ENCODE measurements at places on chromosomes 2 and 18.

GRCh38 chr2:45992741-45993475 is 304.3 kb upstream of the EPAS1 start:
- DNase-seq: no peak

DNA sequence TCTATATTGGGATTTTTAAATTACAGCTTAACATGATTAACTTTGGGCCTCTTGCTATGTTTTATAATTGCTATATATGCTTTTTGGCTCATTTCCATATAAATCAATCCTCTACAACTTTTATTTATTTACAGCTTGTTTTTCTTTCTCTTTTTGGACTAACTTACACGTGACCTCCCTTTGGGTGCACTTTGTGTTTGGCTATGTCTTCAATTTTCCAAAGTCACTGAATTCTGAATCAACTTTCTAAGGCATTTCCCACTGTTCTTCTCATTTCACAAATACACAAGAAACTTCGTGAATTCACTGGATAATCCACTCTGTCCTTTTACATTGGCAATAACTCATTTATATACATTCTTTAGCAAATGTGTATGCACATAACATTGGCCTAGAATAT is 5.4 kb upstream of the CPS1 start:
- no peak for DNase-seq

DNA sequence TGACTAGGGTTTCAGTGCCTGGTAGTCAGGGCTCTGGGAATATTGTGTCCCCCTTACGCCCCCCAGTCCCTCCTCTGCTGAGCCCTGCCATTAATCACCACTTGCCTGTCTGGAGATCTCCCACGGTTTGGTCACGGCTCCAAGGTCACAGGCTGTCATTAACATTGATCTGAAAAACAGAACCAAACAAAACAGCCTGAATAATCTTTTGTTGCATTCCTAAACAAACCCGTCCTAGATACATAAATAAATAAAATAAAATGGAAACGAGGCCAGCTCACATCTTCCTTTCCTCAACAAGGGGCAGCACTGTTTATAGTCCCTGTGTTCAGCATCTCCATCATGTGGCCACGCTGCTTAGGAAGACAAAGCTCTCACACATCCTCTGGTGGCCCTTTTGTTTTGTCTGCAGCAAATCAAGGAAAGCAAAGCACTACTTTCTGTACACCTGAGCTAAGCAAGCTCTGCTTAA is 282.8 kb downstream of the AGPS start:
- no peak for DNase-seq

DNA sequence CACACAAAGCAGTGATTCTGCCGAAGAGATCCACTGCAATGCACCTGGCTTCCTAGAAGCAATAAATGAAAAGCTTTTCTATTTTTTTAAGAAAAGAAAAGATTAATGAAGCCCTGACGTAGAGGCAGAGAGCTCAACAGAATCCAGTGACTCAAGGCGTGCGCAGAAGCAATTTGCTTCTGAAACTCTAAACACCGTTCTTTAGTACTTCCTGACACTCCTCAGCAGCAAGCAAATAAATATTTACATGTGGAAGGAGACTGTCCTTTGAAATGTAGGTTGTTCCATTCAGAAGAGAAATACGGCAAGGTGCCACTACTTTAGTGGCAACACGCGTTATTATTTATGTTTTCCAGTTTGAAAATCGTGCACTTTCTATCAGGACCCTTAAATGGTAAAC is 126.2 kb upstream of the ZNF516 start:
- no peak for DNase-seq

GRCh38 chr18:5879479-5879882 is 15.8 kb downstream of the TMEM200C start:
- DNase-seq: peak; percentile 14

DNA sequence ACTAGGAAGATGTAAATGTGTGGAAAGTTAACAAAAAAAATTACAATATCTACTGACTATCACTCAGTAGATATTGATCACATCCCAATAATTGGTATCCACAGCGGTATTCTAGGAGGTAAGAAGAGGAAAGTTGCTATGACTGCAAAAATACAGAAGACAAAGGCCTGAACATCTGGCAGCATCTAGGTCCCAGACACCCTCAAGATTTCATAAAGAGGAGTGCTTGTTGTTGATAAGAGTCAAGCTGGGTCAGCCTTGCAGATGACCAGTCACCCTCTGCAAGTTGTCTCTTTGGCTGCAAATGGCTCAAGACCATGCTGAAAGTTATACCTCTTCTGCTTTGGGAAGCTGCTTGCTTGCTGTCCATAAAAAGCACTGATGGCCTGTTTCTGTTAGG is 228.4 kb upstream of the FBXO11 start:
- no peak for DNase-seq

DNA sequence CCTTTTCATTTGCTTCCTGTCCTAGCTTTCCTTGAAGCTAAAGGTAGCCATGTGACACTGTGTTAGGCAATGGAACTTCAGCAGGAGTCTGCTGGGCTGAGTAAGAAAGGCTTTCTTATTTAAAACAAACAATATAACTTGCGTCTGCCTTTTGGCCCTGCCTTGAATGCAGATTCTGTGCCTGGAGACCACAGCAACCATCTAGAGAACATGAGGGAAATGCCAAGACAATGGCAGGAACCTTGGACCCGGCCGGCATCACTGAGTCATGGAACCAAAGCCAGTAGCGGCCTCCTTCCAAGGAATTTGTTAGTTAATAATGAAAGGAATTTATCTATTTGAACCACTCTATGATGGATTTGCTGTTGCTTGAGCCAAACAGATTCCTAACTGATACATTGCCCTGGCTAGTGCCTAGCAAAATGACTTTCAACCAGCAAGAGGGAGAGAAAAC is 207.5 kb upstream of the EPHA4 start:
- DNase-seq: no peak

DNA sequence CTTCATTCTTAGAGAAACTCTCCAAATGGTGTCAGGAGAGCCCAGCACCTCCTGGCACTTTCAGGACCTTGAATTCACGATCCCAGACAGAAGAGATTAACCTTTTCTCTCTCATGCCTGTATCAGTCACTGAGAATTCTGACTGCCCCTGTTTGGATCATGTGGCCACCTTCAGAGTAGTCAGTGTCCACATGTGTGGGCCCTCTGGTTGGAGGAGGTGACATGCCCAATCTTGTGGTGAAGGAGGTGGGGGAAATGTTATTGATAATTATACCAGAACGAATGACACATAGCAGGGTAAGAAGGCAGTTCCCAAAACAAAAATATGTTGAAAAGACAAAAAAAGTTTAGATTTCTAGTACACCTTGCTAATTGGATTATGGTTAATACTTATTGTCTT is 31.7 kb downstream of the UBXN4 start:
- no peak for DNase-seq

GRCh38 chr18:48660346-48661228 is 121.8 kb downstream of the CTIF start:
- no peak for DNase-seq

DNA sequence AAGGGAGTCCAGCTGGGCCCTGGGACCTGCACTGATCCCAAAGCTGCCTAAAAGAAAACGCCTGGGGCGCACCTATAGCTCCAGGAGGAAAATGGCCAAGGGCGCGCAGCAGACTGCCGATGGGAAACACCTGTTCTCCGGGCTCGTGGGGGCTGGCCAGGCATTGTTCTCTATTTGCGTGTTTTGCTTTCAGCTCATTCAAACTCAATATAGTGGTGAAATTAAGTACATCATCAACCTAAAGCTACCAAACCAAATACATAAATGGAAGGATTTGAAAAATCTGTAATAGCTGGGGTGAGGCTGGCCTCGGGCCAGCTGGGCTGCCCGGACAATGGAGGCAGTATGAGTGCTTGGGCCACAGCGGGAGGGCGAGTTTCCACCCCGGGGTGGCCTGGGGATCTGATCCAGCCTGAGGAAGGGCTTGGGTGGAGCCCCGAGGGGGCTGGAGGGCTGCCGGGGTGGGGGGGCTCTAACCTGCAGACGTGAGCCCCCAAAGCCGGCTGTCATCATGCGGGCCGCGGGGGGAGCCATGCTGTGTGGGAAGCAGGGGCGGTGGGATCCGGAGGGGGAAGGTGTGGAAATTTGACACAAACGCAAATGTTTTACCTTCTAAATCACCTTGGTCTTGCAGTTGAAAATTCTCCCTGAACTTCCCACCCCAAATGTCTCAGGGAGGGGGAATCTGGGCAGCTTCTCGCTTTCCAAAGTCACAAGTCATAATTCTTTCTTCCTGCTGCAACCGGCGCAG is 77.6 kb downstream of the ASB1 start:
- no peak for DNase-seq

DNA sequence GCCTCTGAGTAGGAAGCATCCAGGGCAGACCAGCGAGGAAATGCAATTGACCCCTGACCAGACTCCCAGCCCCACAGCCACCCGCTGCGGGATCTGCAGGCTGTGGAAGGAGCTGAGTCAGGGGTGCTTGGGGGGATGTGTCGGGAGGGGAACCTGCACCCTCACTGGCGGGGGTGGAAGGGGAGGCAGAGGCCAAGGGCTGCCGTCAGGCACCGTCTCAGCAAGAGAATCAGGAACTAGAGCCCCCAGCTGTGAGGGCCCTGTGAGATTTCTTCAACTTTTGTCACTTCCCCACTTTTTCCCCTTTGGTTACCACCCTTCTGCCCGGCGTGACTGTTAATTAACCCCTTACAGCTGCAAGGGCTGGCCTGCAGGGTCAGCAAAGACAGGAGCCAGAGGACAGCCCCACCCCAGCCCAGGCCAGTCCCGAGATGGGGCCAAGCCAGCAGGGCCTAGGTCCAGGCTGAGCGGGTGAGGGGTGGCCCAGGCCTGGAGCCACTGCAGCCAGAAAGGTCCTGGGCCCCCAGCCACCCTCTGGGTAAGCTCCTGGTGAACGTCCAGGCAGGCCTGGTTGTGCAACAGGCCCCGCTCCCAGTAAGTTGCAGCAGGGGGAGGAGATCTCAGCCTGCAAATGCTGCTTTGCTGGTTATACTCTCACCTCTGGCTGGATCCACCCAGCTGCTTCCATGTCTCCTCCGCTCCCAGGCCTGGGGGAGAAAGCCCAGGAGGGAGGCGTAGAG is 147.0 kb upstream of the ID2 start:
- no peak for DNase-seq

DNA sequence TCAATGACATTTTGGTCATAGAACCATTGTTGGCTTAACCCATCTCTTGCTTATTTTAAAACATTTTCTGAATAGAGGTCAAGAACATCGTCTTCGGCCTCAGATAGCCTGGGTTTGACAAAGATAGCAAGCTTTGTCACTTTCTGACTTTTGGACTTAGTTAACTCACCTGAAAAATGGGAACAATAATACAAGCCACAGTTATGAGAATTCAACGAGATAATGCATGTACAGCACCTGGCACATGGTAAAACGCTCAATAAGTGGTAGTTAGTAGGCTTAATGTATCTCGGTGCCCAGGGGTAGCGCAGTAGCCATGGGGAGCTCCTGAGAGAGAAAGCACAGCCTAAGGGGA is 446 bp upstream of the COPS7B start:
- no peak for DNase-seq

DNA sequence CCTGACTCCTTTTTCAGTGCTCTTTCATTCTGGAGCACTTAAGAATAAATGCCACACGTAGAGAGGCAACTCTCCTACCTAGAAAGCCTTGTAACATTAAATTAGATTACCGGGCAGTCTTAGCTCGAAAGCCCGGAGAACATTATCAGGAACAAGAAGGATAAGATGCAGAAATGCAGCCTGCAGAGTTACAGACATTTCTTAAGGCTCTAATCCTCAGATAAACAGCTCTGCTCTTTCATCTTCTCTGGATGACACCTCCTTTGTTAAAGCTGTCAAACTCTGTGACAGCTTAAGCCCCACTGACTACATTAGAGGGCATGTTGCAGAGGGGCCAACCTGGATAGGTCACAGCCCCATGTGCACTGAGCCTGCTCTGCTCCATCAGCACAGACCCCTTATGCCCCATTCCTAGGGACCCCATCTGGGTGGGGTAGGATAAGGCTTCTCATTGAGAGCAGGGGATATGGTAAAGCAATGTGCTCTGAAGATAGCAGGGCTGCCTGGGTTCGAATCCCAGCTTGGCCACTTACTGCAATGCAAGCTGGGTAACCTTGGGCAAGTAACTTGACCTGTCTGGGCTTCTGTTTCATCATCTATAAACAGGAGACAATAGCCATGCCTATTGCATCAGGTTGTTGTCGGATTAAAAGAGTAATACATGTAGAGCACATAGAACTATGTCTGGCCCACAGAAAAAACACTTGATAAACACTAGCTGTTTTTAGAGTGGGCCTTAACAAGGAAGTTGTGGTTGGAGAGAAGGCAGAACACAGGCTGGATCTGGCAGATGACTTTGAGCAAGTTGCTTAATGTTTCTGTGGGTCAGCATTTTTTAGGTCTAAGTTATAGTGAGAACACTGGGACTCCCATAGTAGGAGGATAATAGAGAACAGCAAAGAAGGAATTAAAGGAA is 111.4 kb downstream of the THNSL2 start:
- no peak for DNase-seq

- DNase-seq: no peak
Observed at GRCh38 chr18:6566338-6566911, 151.7 kb upstream of the L3MBTL4 start.

GRCh38 chr2:101733257-101733993 is 35.9 kb downstream of the MAP4K4 start:
- DNase-seq: peak; percentile 43

GRCh38 chr18:70662588-70662987 is 373.7 kb downstream of the SOCS6 start:
- DNase-seq: no peak

- no peak for DNase-seq
Observed at GRCh38 chr2:153373510-153374279, 104.9 kb downstream of the RPRM start.
